NCI-H748 treated with DMSO at 0.1 percent for 48 hours (cell line): ENCODE measurements at places on chromosomes 1 and 21.

DNA sequence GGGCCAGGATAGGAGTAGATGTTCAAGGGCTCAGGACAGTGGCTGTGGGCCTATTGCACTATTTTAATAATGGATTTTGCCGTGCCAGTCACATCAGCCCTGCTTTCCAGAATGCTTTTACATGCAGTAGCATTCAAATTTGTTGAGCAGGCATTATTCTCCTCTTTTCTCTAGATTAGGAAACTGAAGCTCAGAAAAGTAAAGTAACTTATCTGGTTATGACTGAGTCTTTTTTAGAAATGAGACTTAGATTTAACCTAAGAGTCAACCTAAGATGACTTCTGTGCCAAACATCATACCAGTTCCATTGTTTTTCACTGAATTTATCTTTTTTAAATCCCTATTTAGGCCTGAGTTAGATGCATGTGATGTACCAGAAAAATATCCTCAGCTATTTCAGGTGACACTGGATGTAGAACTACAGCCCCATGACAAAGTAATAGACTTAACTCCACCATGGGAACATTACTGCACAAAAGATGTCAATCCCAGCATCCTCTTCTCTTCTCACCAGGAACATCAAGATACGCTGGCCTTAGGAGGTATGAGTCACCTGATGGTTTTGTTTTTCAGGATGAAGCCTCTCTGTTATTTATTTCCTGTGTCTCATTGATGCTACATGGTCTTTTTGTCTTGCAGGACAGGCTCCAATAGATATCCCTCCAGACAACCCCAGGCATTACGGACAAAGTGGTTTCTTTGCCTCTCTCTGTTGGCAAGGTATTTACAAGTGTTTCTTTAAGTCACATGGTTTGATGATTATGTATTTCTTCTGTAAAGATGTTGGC lies 31.4 kb upstream of the LEPR start:
- DNase-seq, result no peak

- DNase-seq, result peak; percentile 10
These were observed 16.6 kb downstream of the UTP11 start for GRCh38 chr1:38029081-38029681.

DNA sequence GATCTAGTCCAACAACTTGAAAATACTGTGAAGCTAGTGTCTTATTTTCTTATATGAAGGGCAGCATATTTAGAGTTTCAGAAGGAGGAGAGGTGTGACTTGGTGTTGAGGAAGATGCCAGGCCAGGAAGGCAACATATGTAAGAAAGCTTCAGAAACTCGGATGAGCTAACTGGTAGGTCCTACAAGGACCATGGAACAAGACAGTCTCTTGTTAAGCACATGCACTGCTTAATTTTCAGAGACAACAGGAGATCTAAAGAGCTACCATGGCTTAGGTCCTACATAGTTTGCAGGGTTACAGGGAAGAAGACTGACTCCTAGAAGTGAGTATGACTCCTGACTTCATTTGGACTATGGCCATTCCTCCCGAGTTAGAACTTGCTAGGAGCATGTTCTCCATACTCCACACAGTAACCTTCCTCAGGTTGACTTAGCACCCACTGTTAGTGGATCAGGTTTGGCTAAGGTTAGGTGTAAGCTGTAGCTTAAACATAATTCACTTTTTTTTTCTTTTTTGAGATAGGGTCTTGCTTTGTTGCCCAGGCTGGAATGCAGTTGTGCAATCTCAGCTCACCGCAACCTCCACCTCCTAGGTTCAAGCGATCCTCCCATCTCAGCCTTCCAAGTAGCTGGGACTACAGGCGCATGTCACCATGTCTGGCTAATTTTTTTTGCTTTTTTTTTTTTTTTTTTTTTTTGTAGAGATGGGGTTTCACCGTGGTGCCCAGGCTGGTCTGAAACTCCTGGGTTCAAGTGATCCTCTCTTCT lies 31.0 kb downstream of the ANGEL2 start:
- DNase-seq, result no peak

DNA sequence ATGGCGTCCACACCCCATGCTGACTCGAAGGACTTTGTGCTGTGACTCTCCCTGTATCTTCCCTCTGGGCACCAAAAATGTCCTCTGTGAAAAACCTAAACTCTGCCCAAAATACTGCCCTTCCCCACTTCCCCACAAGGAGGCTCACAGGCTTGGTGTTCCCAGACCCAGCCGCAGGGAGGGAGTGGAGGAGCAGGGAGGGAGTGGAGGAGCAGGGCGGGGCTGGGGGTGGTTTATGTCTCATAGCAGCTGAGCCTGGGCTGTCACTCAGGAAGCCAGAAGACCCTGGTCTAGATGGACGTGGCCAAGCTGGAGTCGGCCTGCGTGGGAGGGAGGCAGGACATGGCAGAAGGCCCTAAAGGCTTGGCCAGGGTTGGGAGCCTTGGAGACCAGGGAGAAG lies 461.7 kb downstream of the PTPRU start:
- DNase-seq, result no peak

- DNase-seq, result no peak
These were observed 19.9 kb downstream of the ELAPOR1 start for GRCh38 chr1:109133815-109134214.

DNA sequence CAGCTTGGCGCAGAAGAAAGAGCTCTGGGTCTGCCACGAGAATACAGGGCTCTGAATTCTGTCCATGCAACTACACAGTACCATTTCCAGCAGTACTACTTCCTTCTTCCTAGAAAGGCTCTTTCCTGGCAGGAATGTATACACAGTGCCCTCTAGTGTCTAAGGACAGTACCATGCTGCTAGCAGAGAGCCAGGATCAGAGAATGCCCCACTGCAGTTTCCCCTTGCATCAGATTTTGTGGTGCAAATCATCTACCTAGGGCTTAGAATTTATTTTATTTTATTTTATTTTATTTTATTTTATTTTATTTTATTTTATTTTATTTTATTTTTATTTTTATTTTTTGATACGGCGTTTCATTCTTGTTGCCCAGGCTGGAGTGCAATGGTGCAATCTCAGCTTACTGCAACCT lies 50.8 kb downstream of the PAX7 start:
- peak; percentile 25 for DNase-seq

GRCh38 chr1:240036526-240036925 lies 55.2 kb upstream of the FMN2 start:
- no peak for DNase-seq

DNA sequence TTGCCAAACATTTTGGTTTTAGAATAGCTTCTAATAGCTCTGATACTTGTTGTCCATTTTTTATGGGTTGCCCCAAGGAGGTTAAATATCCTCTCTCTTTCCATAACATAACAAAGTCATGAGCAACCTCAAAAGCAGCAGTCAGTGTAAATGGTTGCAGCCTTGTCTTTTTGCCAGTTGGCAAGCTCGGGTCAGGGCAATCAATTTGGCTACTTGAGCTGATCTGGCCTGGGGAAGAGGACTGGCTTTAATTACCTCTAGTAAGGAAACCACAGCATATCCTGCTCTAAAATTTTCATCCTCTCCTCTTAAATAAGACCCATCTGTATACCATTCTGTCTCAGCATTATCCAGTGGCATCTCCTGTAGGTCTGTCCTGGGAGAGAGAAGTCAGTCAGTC lies 21.2 kb upstream of the FMO4 start:
- DNase-seq, result no peak

- DNase-seq, result no peak
These were observed 2.5 kb upstream of the BCL10 start for GRCh38 chr1:85278853-85279314.

- DNase-seq, result no peak
These were observed 237.4 kb downstream of the CENPF start for GRCh38 chr1:214840356-214840755.

DNA sequence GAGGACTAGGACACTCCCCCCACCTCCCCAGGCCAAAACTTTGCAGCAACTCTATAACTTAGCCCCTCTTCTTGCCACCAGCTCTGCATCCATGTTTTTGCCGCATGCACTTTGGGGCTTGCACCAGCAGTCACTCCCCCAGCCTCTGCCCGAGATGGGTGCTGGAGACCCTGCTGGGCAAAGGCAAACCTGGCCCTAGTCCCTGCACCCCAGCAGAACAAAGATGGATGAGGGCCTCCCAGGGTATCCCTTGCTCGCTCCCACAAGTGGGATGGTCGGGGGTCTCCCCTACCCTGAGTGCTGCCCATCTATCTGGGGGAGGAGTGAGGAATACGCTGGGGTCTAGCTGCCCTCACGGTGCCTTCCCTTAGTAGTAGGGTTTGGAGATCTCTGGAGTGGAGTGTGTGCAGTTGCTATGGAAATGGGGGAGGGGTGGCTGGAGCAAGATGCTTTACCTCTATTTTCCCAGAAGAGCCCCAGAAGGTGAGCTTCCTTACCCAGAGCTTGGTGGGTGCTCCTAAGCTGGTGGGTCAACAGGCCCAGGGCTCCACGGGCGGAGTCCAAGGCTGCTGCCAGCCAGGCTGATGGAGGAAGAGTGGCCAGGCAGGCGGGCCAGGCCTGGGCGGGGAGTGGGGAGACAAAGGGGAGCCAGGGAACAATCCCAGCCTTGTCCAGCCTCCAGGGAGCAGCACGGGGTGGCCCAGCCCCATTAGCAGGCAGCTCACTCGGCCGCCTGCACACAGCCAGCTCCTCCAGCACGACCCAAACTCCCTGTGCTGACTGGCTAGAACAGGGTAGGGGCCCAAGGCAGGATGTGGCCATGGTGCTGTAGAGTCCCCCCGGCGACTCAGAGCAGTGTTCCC lies at the start of gene PAQR6:
PAQR6 (minus strand) TSS at position 597 of the 863 bp plus-strand sequence. CDS start 1,325 bp downstream, outside the sequence.
- no peak for DNase-seq

DNA sequence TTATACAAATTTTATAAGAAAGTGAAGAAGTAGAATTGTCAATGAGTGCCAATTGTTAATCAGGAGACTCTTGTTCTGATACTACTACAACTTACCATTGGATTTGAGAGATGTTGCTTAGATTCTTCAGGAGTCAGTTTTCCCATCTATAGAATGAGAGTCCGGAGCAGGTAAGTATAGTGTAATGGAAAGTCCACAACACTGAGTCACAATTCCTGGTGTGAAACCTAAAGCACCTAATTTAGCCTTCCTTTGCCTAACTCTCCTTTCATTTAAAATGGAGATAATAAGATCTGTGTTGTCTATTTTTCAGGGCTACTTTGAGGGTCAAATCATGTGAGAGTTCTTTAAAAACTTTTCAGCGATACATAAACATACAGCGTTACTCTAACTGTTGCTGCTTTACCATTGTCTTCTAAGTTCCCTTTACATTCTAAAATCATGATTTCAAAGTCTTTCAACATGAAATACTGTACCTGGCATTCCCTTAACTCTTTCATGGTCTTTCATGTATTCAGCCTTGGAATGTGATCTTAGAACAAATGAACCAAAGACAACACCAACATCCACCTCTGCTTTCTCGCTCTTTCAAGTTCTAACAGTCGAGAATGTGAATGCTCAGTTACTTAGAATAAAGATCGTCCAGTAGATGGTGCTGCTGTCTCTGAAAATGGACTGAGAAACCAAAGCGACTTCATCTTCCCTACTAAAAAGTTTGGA lies 90.9 kb downstream of the SLC30A10 start:
- DNase-seq, result peak; percentile 28

DNA sequence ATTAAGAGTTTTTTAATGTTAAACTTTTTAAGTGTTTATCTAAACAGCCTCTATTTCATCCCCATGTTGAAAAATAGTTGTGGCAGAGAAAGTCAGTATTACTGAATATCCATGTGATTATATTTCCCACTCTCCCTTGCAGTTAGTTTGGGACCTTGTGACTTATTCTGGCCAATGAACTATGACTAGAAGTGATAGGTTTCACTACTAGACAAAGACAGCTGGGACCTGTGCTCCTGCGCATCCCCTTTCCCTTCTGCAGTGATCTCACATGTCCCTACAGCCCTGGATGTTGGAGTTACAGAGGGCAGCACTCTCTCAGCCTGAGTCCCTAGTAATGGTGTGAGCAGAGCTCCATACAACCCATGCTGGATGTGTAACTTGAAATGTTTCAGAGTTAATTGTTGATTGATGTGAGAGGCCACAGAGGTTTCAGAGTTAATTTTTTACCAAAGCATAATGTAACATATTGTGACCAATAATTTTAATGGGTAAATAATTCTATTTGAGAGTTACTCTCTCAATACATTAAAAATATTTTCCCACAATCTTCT lies 18.7 kb upstream of the SAMD13 start:
- no peak for DNase-seq

- DNase-seq, result peak; percentile 22
These were observed 43.7 kb downstream of the HLX start for GRCh38 chr1:220922951-220923350.

DNA sequence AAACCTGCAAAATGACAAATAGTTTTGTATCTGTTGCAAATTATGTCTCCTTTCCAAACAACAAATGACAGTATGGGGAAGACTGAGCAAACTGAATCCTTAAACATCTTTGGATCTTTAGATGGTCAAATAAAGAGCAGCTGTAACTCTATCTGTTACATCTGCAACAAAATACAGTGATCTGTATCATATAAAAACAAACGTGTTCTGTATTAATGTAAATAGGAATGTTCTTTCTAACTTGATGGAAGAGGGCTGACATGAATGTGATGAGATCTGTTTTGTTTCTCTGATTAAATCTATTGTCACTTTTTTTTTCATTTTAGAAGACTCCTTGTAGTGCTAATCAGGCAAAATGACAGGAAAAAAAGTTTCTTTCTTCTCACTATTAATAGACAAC lies 159.5 kb downstream of the GPATCH2 start:
- no peak for DNase-seq

GRCh38 chr1:178934546-178934945 lies 63.7 kb upstream of the ANGPTL1 start:
- DNase-seq, result no peak

GRCh38 chr1:231724876-231725647 lies 98.5 kb downstream of the DISC1 start:
- peak; percentile 32 for DNase-seq

GRCh38 chr1:162397943-162398560 lies 13.9 kb downstream of the SH2D1B start:
- peak; percentile 22 for DNase-seq

- no peak for DNase-seq
These were observed 54.6 kb downstream of the TENT5C start for GRCh38 chr1:117660271-117660965.

DNA sequence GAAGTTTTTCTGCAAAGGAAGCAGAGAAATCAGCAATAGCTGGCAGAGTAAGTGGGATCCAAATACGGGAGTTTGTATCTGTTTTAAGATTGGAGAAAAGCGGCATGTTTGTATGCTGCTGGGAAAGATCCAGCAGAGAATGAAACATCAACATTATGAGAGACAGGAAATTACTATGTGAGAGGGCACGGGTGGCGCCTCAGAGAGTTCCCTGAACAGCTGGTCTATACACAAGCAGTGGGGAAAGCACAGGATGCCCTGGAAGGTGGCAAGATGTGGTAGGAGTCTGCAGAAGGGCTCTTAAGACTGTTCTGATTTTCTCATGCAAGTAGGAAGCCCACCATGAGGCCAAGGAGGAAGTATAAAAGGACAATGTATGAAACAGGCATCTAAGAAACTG lies 130.4 kb downstream of the RERE start:
- no peak for DNase-seq

DNA sequence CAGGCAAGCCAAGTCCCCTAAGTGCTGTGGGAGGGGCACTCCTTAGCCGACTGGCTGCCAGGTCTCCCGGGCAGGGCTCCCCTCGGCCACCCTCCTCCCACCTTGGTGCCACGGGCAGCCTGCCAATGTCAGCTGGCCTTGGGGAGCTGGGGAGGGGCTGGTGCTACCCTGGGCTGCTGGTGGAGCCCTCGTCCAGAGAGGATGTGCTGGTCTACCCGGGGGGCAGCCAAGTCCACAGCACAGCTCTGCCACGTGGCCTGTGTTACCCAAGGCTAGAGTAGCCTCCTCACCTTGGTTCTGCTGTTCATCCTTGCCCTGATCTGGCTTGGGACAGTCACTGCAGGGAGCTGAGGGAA lies 42.9 kb downstream of the CRYAA start:
- DNase-seq, result no peak
